Fibroblast of the conjunctiva (primary cell): ENCODE measurements at places on chromosomes 13 and 19.

- DNase-seq = peak; percentile 98
These were observed 35.8 kb upstream of the MEDAG start for GRCh38 chr13:30870049-30870884.

- no peak for DNase-seq
These were observed 1444.2 kb upstream of the SLC10A2 start for GRCh38 chr13:104510422-104510821.

GRCh38 chr19:40143612-40144011 is 47.6 kb upstream of the MAP3K10 start:
- no peak for DNase-seq

DNA sequence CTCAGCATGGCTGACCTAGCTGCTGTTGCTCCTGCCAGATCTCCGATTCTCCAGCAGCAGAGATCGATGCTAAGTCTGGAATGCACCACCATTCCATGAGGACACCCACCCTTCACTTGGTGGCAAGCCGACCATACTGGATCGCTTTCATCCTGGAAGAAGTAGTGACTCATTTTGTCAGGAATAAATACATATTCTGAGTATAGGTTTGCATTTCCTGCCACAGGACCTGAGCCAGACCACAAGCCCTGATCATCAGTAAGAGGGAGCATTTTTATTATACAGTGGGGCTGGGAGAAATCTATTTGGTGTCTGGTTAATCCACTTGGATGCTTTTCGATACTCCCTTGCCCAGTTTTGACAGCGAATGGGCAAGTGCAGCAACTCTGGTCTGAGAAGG is 10.9 kb upstream of the KCTD15 start:
- DNase-seq = no peak

DNA sequence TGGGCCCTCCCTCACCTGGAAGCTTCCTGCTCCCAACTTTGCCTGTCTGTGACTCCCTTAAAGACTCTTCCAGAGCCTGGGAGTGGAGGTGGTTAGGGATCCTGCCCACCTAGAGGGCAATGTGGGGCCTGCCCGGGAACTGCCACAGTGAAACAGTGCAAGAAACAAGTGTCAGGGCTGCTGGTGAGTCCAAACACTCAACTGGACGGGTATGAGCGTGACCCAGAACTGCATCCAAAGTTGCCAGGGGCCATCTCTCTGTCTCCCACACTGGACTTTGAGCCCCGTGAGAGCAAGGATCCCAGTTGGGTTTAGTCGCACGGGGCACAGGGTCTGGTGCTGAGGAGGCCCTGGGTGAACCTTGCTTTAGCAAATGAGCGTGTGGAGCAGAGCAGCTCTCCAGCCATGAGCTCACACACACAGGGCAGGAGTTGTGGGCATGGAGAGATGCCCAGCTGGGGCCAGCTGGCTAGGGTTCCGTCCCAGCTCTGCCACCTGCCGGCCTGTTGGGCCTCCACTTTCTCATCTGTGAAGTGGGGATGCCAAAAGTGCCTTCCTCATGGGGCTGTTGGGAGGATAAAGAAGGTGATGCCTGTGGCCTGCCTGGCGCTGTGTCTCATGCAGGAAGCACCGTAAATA is 2.8 kb upstream of the NUMBL start:
- DNase-seq = no peak

DNA sequence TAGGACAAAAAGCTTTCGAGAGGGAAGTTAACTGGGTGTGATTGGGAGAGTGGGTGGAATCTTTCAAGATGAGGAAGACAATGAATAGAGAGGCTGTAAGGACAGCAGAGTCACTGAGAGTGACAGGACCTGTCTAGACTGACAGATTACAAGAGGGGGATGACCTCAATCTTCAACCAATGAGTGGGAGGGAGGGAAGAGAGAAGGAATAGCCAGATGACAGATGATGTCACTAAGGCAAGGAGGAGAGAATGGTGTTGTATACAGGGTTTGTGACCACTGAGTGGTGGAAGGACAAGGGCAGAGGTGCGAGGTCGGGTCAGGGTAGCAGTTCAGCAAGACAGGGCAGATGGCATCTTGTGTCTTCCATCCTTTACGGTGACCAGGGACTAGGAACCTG is 5.8 kb upstream of the ILF3 start:
- DNase-seq = no peak

GRCh38 chr19:42229855-42230351 is 9.8 kb downstream of the ZNF526 start:
- DNase-seq = no peak

DNA sequence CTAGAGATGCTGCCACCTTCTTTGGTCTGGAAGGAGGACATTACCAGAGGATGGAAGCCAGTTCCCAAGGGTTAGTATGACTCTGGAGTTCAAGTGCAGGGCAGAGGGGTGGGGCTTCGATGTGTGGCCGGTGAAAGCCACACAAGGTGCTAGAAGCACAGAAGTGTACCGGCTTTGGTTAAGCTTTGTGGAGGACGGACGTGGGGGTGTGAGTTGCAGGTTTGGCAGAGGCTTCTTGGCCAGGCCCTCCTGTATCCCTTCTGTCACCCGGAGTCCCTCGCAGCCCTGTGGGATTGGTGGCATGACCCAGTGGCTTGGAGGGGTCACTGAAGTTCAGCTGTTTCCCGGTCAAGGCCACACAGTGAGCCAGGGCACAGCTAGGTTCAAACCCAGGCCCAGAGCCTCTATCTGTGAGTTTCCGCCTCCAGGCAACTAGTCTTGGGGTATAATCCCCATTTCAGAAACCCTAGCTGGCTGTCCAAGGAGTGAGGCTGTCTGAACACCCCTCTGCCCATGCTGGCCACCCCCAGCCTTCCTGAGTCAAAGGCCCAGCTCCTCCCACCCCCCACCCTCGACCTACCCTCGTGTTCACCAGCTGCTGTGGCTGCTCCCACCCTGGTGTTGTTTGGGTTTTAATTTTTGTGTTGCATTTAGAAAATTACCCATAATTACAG is 4.6 kb upstream of the SSBP4 start:
- no peak for DNase-seq

- DNase-seq = no peak
These were observed 10.1 kb downstream of the SPC24 start for GRCh38 chr19:11145536-11145924.

DNA sequence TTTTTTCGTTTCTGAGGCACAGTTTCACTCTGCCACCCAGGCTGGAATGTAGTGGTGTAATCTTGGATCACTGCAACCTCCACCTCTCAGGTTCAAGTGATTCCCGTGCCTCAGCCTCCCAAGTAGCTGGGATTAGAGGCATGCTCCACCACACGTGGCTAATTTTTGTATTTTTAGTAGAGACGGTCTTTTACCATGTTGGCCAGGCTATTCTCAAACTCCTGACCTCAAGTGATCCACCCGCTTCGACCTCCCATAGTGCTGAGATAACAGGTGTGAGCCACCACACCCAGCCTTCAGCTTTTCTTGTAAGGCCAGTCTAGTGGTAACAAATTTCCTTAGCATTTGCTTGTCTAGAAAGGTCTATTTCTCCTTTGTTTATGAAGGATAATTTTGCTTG is 46.2 kb downstream of the ZNF568 start:
- DNase-seq = no peak

DNA sequence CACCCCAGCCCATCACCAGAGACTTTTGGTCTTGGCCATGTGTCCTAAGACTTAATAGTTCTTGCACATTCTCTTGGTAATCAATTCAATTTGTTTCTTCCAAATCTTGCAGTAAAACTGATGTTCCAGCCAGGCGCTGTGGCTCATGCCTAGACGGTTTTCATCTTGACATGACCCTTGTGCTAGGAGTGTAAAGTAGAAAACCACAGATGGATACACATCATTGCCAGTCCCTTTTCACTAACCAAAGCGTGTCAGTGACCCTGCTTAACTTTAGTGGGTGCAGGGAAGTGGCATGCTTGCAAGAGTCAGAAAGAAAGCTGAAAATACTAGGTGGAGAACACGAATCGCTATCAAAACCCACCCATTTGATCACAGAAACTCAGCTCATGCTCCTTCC is 18.0 kb upstream of the CD70 start:
- no peak for DNase-seq

DNA sequence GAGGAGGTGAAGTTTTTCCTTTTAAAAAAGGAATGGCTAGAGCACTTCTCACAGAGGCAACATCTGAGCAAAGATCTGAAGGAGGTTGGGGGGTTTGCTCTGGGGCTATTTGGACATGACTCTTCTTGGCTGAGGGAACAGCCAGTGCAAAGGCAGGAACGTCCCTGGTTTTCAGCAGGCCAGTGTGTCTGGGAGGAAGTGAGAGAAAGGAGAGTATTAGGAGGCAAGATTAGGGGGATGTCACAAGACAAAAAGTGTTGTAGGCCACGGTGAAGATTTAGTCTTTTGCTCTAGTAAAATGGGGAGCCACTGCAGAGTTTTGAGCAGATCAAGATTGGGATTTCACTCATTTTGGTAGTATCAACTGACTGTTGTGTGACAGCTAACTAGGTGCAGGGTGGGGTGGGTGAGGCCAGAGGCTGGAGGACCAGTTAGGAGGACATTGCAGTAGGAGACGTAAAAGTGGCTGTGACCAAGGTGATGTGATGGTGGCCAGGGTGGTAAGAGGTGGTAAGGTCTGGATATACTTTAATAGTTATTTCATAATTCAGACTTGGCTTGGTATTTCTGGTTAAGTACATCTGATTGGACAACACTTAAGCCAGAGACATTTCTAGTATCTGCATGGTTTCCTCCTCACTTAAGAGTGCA is 40.6 kb downstream of the WDFY2 start:
- DNase-seq = no peak

DNA sequence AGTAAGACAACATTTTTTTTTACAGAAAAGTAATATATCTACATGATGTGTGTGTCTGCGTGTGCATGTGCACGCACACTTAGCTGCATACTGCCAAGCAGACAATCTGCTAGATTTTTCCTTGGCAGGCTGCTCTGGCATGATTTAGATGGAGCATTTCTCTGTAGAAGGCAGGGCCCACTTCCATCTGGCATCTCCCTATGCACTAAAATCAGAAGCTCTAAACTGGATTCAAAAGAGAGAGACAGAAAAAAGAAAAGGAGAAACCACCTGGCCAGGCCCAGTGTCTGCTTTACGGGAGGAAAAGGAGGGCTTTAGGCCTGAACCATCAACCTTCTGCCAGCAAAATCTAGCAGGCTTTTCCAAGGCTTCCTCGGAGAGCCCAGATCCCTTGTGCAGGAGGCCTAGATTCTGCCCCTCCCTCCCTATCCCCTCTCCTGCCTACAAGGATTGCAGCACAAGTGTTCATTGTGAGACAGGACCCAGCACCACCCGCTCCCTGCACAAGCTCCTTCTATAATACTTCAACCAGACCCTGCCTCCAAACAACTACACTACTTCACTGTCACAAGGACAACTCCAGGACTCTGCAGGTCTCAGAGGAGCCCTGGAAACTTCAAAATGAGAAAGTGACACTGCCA is 99.3 kb downstream of the DOCK9 start:
- DNase-seq = no peak

GRCh38 chr19:43956827-43957226 is 5.8 kb downstream of the ZNF221 start:
- no peak for DNase-seq

DNA sequence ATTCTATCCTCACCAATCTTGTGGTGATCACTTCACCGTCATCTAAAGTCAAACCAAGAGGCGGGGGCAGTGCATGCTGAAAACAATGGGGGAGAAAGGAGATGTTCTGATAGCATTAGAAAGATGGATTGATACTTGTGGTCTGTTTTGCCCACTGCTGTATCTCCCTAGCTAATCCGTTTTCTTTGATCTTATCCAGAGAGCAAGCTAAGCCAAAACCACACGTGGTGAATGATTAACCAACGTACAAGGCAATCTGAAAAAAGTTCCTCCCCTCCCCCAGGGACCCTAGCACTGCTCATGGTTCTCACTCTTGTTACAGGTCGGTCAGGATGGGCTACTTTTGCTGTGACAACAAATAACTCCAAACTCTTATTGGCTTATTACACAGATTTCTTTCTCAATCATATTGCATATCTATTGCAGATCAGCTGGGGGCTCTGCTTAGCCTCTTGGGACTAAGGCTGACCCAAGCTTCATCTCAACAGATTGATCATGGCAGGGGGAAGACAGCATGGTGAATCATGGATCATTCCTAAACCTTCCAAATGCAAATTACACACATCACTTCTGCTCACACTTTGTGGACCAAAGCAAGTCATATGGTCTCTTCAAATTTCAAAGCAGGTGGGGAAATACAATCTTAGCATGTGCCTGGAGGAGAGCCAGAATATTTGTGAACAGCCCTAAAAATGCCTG is 11.9 kb upstream of the C13orf42 start:
- DNase-seq = no peak

GRCh38 chr19:32068793-32069192 is 276.6 kb upstream of the ZNF507 start:
- no peak for DNase-seq

DNA sequence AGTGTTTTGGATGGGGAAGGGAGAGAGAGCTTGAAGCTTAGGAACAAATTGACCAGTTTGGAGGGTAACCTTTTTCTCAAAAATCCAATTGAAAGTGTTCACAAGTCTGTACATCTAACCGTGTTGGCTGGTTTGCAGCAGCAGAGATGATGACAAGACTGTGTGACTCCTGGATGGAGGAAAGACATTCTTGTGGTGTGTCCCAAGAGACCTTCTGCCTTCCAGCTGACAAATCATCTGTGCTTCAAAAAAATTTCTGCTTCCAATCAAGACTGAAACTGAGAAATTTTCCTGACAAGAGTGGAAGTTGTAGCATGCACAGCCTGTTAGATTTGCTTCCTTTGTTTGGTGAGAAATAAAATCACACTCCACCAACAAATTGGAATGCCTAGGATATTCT is 56.2 kb downstream of the LACC1 start:
- no peak for DNase-seq

DNA sequence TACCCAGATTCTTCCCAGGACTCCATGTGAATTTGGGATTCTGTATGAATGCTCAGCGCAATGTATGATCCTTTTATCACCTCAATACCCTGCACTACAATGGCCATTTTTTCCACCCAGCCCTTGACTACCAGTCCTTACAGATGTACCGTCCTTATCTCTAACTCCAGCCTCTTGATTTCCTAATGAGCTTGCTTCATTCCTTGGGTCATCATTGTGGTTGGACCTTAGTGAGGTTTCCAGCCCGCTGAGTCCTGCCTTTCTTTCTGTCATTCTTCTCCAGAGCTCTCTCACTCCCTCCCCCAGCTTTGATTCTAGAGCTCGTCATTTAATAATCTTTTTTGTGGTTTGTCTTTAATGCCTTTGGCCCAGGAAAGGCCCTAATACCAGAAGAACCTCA is 438.5 kb downstream of the ZNF536 start:
- DNase-seq = no peak

GRCh38 chr19:30551271-30551670 is 179.1 kb downstream of the ZNF536 start:
- DNase-seq = no peak

- no peak for DNase-seq
These were observed 165.0 kb downstream of the LACC1 start for GRCh38 chr13:44044547-44045179.

- DNase-seq = no peak
These were observed 67.8 kb downstream of the DGKH start for GRCh38 chr13:42116225-42116624.
